ENCODE measurements at places on chromosomes 12 and 14.
A peak's percentile ranks its signal among the peaks of the same experiment; 100 is the strongest.

DNA sequence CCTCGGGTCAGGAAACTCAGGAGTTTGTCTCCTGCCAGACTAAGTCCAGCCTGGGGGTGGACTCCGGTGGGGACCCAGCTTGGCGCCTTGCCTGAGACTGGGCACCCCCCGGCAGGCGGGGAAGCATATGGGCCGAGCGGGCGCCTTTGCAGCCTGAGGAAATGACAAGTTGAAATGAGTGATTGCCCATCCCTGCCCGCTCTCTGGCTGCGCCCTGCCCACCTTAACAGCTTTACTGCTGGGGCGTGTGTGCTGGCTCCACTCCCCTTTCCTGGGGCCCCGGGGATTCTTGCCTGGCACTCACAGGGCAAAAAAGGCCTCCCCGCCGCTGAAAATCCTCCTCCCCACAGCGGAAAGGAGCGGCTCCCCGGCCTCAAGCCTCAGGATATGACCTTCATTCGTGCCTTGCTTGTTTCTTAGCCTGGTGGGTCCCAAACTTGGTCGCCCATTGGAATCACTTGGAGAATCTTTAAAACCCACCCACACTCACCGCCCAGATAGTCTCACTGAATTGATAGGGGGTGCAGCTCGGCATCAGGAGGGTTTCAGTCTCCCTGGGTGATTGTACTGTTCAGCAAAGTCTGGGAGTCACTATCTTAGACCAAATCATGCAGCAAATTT, 1.5 kb downstream of the RFLNA start:
- no peak overlapping the region for H3K4me3 ChIP-seq
- H3K27me3 ChIP-seq, result no peaks in the 10 kb centered on the region
- H3K36me3 ChIP-seq, result no peaks in the 10 kb centered on the region
- no peak for DNase-seq
- no peaks in the 10 kb centered on the region for H3K4me1 ChIP-seq
- no peak overlapping the region for H3K27ac ChIP-seq

DNA sequence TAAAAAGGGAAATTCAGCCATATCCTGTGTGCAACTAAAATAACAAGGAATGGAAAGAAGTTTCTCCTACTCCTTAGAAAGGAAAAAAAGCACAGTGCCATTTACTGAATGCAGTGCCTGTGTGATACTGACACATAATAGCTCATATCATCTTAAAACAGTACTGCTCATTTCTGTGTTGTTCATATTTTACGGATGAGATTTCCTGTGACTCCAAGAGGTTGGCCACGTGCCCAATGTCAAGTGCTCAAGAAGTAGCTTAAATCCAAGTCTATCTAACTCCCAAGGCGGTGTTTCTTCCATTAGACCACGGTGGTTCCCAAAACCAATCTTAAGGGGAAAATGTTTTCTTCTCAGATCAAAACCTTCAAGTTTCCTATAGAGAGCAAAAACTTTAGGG, 20.0 kb downstream of the MAP3K9 start:
- H3K4me1 ChIP-seq, result no peaks in the 10 kb centered on the region
- H3K4me3 ChIP-seq, result no peak overlapping the region
- no peaks in the 10 kb centered on the region for H3K36me3 ChIP-seq
- no peak for DNase-seq

DNA sequence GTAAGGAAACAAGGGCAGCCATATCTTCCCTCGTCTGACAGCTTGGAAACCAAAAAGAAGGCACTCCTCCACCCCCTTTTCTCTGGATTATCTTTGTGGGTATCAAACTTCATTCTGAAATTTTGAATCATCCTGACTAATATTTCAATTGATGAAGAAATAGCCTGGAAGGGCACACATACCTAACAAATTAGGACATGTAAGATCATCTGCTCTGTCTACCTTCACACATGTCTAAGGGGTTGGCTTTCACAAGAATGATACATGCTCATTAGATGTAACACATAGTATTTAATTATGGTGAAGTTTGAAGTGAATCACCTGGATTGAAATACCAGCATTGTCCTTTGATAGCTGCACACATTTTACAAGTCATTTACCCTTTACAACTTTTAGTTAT, 348.1 kb upstream of the RPL10L start:
- no peak overlapping the region for H3K27ac ChIP-seq
- no peaks in the 10 kb centered on the region for H3K27me3 ChIP-seq
- no peaks in the 10 kb centered on the region for H3K4me1 ChIP-seq
- no peak overlapping the region for H3K4me3 ChIP-seq

- no peaks in the 10 kb centered on the region for H3K36me3 ChIP-seq
- H3K4me1 ChIP-seq, result peaks cover 43% of the 10 kb centered on the region
- no peak overlapping the region for H3K4me3 ChIP-seq
- H3K27me3 ChIP-seq, result no peaks in the 10 kb centered on the region
- no peak for DNase-seq
These were observed 4.9 kb downstream of the KLHL28 start for GRCh38 chr14:44956866-44957265.

DNA sequence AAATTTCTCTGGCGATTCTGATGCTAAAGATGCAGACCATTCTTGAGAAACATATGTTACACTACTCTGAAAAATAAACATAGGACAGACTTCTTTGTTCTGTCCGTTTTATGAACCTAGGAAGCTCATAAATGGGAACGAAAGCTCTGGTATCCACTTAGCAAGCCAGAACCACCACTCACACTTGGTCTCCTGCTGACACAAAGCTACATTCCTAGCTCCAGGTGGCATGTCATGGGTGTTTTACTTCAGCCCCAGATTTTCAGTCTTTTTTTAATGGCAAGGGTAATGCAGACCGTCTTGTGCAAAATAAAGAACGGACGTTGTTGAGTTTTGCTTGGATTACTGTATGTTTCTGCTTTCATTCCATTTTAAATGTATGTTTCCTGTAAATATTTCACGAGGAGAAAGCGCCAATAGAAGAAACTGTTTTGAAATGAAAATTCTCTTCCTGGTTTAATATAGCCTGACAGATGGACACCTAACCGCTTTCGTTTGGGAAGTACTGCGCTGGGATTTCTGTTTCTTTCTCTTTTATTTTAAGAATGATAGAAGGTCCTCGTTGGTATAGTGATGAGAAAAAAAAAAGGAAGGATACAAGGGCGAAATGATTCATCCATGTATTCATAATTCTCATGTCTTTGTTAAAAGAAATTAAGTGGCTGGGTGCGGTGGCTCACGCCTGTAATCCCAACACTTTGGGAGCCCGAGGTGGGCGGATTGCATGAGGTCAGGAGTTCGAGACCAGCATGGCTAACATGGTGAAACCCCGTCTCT, 871 bp upstream of the COQ5 start:
- peak overlapping the region; percentile 88 for H3K27ac ChIP-seq
- DNase-seq, result no peak
- H3K4me3 ChIP-seq, result peak overlapping the region; percentile 75
- H3K4me1 ChIP-seq, result no peaks in the 10 kb centered on the region

- H3K27ac ChIP-seq, result no peak overlapping the region
- no peak overlapping the region for H3K4me3 ChIP-seq
These were observed 75.6 kb upstream of the HECTD1 start for GRCh38 chr14:31283153-31283552.

DNA sequence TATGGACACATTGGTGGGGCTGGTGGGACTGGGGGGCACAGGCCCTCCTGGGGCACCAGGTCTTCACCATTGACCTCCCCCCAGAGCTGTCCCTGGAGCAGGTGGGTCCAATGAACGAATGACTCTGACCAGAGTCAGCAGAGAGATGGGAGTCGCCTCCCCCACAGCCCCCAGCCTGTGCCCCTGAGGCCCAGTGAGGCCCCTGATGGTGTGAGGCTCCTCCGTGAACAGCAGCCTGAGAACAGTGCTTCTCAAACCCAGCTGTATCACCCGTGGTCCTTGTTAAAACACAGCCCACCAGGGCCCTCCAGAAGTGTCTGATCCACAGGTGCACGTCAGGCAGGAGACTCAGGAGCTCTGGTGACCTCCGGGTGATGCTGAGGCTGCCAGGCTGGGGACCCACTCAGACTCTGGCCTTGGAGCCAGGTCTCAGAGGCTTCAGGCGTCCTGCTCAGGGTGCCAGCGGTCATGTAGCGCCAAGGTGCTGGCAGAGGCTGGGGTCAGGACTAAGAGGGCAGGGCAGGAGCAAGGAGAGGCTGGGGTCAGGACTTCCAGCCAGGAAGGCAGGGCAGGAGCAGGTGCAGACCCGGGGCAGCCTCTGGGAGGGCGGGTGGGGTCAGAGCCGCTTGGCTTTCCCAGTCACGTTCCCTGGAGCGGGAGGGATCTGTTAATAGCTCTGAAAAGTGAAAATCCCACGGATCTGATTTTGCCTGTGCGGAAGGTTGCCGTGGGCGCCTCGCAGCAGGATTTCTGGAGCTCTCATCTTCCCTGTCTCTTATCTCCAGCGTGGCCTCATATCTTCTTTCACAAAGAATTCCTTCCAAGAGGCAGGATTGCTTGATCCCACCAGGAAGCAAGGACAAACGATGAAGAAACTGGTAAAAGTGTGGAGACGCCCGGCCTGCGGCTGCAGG, 35.0 kb downstream of the GALNT9 start:
- H3K36me3 ChIP-seq, result no peaks in the 10 kb centered on the region
- H3K27ac ChIP-seq, result no peak overlapping the region
- no peak overlapping the region for H3K4me3 ChIP-seq
- no peak for DNase-seq

DNA sequence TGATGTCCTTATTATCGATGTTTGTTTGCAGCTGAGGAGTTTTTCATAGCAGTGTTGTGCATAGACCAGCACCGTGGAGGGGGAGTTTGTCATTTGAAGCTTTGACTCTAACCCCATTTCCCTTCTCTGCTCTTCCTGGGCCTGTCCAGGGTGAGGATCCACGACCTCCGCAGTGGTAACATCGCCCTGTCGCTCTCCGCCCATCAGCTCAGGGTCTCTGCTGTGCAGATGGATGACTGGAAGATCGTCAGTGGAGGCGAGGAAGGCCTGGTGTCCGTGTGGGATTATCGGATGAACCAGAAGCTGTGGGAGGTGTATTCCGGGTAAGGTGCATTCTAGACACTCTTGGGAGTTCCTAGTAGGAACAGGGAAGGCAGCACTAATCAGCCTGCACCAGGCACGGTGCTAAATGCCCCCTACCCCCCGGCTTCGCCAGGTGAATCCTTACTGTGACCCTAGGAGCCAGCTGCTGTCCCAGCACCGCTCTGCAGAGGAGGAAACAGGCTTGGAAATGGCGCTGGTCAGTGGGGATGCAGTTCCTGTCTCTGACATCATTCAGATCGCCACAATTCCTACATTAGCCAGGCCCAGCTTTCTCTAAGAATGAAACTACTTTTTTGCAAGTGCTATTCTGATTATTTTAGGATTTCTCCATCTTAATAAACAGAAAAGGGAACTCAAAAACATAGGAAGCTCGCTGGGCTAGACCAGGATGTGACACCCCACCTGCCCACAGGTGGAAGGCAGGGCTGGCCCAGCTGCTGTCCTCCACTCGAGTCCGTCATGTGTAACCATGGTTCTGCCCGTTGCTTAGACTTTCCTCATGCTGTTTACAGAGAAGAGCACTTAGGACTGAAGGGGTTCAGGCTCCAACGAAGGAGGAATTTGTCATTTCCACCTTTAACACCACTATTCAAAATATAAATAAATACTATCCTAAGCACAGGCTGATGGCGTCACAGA, 74.9 kb downstream of the TESC start:
- no peaks in the 10 kb centered on the region for H3K4me1 ChIP-seq
- DNase-seq, result no peak
- H3K27me3 ChIP-seq, result no peaks in the 10 kb centered on the region
- H3K4me3 ChIP-seq, result no peak overlapping the region
- H3K36me3 ChIP-seq, result peaks cover 4% of the 10 kb centered on the region

DNA sequence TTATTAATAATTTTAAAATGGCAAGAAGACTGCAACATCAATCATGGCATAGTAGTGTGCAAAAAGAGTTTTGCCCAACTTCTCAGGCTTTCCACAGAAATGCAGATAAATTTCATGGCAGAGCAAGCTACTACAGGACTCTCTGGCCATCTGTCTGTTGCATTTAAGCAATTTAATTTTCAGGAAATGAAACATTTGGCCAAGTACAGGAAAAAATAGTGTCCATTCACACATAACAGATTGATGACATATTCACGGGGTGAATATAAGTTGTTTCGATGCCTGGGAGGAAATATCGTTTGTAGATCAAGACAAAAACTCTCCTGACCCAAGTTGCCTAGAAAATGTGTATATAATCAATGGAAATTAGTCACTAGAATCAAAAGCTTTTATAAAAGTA, 324.0 kb downstream of the PRKD1 start:
- H3K27ac ChIP-seq, result no peak overlapping the region
- no peaks in the 10 kb centered on the region for H3K4me1 ChIP-seq
- H3K27me3 ChIP-seq, result no peaks in the 10 kb centered on the region
- H3K36me3 ChIP-seq, result no peaks in the 10 kb centered on the region
- DNase-seq, result no peak

GRCh38 chr12:42780671-42781070, 191.1 kb upstream of the PRICKLE1 start:
- H3K27ac ChIP-seq, result no peak overlapping the region
- DNase-seq, result no peak

- H3K36me3 ChIP-seq, result no peaks in the 10 kb centered on the region
- no peaks in the 10 kb centered on the region for H3K27me3 ChIP-seq
- H3K4me3 ChIP-seq, result no peak overlapping the region
- no peak overlapping the region for H3K27ac ChIP-seq
These were observed 79.3 kb downstream of the TESC start for GRCh38 chr12:117019866-117020265.

- no peak overlapping the region for H3K27ac ChIP-seq
- H3K27me3 ChIP-seq, result no peaks in the 10 kb centered on the region
- no peaks in the 10 kb centered on the region for H3K4me1 ChIP-seq
These were observed 162.8 kb downstream of the SNAPC1 start for GRCh38 chr14:61925043-61925442.

- no peak overlapping the region for H3K27ac ChIP-seq
- no peaks in the 10 kb centered on the region for H3K27me3 ChIP-seq
- H3K4me3 ChIP-seq, result no peak overlapping the region
- H3K36me3 ChIP-seq, result no peaks in the 10 kb centered on the region
These were observed 2.5 kb downstream of the CHGA start for GRCh38 chr14:92925446-92925845.

DNA sequence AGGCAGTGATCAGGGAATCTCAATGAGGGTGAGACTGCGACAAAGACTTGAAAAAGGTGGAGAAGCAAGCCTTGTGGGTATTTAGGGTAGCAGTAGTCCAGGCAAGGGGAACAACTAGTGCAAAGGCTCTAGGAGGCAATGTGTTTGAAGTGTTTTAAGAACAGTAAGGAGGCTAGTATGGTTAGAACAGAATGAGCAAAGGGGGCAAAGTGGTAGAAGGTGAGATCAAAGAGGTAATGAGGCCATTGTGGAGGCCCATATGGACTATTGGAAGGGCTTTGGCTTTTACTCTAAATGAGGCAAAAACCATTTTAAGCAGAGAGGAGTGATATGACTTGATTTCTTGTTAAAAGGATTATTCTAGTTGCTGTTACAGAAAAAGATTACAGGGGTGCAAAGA, 16.8 kb downstream of the HIF1A start:
- H3K27me3 ChIP-seq, result no peaks in the 10 kb centered on the region
- DNase-seq, result no peak
- H3K36me3 ChIP-seq, result no peaks in the 10 kb centered on the region
- peaks cover 52% of the 10 kb centered on the region for H3K4me1 ChIP-seq
- no peak overlapping the region for H3K4me3 ChIP-seq
- peak overlapping the region; percentile 17 for H3K27ac ChIP-seq

- DNase-seq, result no peak
- H3K4me3 ChIP-seq, result no peak overlapping the region
- no peak overlapping the region for H3K27ac ChIP-seq
- no peaks in the 10 kb centered on the region for H3K4me1 ChIP-seq
- H3K27me3 ChIP-seq, result no peaks in the 10 kb centered on the region
- no peaks in the 10 kb centered on the region for H3K36me3 ChIP-seq
These were observed 60.2 kb downstream of the IFT43 start for GRCh38 chr14:76045773-76046172.
